ENCODE measurements at places on chromosomes 4 and X.

- DNase-seq = no peak
Measured at GRCh38 chrX:68914479-68914946, 85.7 kb downstream of the EFNB1 start.

DNA sequence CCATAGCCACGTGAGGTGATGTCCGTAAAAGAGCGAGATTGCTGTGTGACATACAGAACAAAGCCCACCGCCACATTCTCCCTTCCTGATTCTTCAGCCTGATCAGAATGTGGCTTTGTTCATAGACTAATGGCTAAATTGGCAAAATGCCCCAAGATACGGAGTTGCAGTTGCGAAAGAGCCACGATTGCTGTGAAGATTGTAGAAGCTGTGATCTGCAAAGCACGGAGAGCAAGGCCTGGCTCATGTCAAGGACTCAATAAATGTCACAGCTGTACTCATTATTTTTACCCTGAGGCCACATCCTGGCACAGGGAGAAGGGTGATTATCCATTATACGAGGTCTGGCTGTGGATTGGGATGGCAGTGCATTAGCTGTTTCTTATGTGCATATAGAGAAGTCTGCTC, 34.2 kb downstream of the ARSD start:
- no peak for DNase-seq

DNA sequence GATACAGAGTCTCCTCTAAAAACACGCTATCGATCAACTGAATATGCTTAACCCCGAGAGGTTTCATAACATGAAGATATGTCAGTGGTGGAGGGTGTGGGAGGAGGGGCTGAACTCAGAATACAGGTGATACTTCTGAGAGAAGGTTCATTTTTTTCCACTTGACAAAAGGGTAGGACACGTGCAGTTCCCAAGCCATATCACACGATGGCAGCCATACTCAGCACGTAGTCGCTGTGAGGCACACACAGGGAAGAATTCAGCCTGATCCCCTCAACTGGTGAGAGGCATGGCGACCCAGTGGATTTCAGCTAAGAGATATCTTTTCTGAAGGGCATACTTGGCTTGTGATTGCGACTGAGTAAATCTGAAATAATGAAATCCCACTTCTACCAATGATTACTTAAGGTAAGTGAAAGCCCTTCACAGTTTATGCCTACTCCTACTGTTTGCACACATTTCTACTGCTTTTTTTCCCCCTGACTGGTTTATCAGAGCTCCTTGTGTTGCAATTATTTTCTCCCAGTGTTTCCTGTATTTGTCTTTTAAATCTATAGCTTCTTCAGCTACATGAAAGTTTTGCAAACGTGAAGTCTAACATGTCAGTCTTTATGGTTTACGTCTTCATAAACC, 133.1 kb downstream of the CORIN start:
- no peak for DNase-seq

DNA sequence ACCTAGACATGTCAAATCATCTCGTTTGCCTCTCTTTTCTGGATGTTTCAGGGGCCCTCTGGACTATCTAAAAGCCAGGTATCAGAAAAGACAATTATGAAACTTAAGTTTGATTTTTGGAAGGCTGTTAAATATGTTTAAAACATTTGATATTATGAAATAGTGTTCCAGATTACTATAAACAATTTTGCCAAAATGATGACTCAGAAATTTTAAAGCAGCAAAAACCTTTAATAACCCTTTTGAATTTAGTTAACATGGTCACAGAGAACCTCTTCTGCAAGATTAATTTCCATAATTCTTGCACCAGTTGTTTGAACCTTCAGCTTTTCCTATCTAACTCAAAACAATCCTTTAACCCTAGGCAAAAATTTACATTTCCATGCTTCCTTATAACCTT, 18.8 kb upstream of the FAM47E start:
- DNase-seq = no peak

Data from stimulated activated CD8-positive, alpha-beta memory T cell treated with anti-CD3 and anti-CD28 coated beads, Interleukin-2, amount 100 ng/mL, for 1 hour (primary cell).